GM23248 (cell line): ENCODE measurements at places on chromosomes 16 and 17.

- H3K4me3 ChIP-seq: no peak overlapping the region
- 0 out of 2 replicates have a peak, but pooled peaks cover 6% of the 10 kb centered on the region for H3K27me3 ChIP-seq
- no peaks in the 10 kb centered on the region for H3K4me1 ChIP-seq
- no peaks in the 10 kb centered on the region for H3K36me3 ChIP-seq
- no peak overlapping the region for H3K27ac ChIP-seq
- no peak for DNase-seq
These were observed 28.7 kb downstream of the ARHGAP27 start for GRCh38 chr17:45403906-45404490.

- no peaks in the 10 kb centered on the region for H3K36me3 ChIP-seq
- H3K27me3 ChIP-seq: peaks cover 48% of the 10 kb centered on the region
- H3K4me1 ChIP-seq: no peaks in the 10 kb centered on the region
- H3K4me3 ChIP-seq: no peak overlapping the region
- DNase-seq: no peak
These were observed 1.6 kb upstream of the KREMEN2 start for GRCh38 chr16:2962334-2963073.

GRCh38 chr16:58459344-58460218 lies 40.4 kb upstream of the NDRG4 start:
- peak; percentile 76 for DNase-seq
- H3K4me1 ChIP-seq: no peaks in the 10 kb centered on the region
- peaks cover 13% of the 10 kb centered on the region for H3K27me3 ChIP-seq
- no peak overlapping the region for H3K27ac ChIP-seq
- H3K36me3 ChIP-seq: no peaks in the 10 kb centered on the region

DNA sequence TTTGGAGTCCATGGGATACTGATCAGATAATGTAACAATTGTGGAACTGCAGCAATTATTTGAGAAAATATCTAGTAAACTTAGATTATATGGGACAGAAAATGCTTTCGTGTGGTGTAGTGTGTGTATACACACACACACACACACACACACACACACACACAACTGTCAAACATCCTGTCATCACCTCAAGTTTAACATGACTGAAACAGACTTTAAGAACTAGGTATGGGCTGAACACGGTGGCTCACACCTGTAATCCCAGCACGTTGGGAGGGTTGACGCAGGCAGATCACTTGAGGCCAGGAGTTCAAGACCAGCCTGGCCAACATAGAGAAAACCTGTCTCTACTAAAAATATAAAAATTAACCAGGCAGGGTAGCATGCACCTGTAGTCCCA lies 544 bp upstream of the EVI2A start:
- DNase-seq: no peak
- peaks cover 20% of the 10 kb centered on the region for H3K4me1 ChIP-seq
- no peaks in the 10 kb centered on the region for H3K36me3 ChIP-seq
- peak overlapping the region; percentile 46 for H3K27ac ChIP-seq
- H3K27me3 ChIP-seq: no peaks in the 10 kb centered on the region

DNA sequence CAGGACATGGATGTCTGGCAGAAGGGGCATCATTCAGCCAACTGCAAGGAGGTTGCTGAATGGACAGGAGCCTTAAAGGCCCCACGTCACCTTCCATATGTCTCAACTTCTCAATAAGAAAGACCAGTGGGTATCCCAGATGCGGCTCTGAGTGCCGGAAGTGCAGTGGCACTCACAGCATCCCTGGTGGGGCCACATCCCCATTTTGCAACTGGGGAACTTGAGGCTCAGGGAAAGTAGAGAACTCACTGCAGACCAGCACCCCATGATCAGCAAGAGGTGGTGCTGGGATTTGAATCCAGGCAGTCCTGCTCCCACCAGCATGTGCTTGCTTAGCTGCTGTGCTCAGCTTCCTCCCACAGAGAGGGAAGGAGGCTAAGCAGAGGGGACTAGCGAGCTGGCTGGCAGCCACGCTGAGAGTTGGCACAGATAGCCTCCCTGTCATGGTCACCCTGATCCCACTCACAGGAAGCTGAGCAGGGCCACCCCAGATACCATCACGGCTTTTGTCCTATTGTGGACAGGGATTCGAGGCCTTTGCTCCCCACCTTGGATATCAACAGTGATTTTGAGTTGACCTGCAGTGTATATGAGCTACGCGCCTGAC lies 294.2 kb upstream of the FOXF1 start:
- H3K36me3 ChIP-seq: no peaks in the 10 kb centered on the region
- H3K4me1 ChIP-seq: no peaks in the 10 kb centered on the region; the same call in 1 of the 2 replicates
- peaks cover 60% of the 10 kb centered on the region for H3K27me3 ChIP-seq
- no peak overlapping the region for H3K4me3 ChIP-seq

GRCh38 chr16:46573834-46574159 lies 47.4 kb downstream of the SHCBP1 start:
- no peaks in the 10 kb centered on the region for H3K4me1 ChIP-seq
- no peak overlapping the region for H3K27ac ChIP-seq
- no peak for DNase-seq
- H3K36me3 ChIP-seq: no peaks in the 10 kb centered on the region

- H3K27ac ChIP-seq: no peak overlapping the region
- no peaks in the 10 kb centered on the region for H3K4me1 ChIP-seq
- no peak overlapping the region for H3K4me3 ChIP-seq
- no peak for DNase-seq
- no peaks in the 10 kb centered on the region for H3K36me3 ChIP-seq
These were observed 384.6 kb downstream of the SLC39A11 start for GRCh38 chr17:72707881-72708280.

- no peak overlapping the region for H3K27ac ChIP-seq
- H3K4me3 ChIP-seq: no peak overlapping the region
- H3K36me3 ChIP-seq: no peaks in the 10 kb centered on the region
- H3K27me3 ChIP-seq: no peaks in the 10 kb centered on the region
These were observed 1616.4 kb downstream of the CDH8 start for GRCh38 chr16:60419859-60420258.

- DNase-seq: no peak
- no peak overlapping the region for H3K27ac ChIP-seq
- no peak overlapping the region for H3K4me3 ChIP-seq
- H3K36me3 ChIP-seq: no peaks in the 10 kb centered on the region
- no peaks in the 10 kb centered on the region for H3K4me1 ChIP-seq
These were observed 23.8 kb downstream of the GDPD1 start for GRCh38 chr17:59244081-59244480.

DNA sequence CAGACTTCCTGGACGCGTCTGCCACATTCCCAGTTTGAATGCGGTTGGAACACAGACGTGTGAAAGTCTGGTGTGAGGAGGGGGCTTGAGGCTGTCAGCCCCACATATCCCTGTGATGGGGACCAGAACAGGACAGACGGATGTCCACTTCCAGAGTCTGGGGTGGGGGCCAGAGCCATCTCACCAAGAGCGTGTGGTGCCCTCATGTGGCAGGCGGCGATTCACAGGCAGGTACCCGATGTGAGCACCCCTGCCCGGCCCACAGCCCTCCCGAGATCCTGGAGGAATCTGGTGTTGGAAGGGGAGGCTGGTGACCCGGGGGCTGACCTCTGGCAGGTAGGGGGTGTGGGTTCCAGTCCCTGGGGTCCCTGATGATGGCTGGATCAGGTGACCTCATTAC lies 51.5 kb downstream of the ENGASE start:
- H3K27ac ChIP-seq: no peak overlapping the region
- peaks cover 7% of the 10 kb centered on the region; the same call in 1 of the 2 replicates for H3K27me3 ChIP-seq
- no peak for DNase-seq
- H3K36me3 ChIP-seq: no peaks in the 10 kb centered on the region
- no peaks in the 10 kb centered on the region for H3K4me1 ChIP-seq

GRCh38 chr17:3557768-3558583 lies at the start of gene TRPV3:
Gene TRPV3 (minus strand): TSS chr17:3557812. CDS start chr17:3554850, 2,962 bp downstream.
- no peaks in the 10 kb centered on the region for H3K36me3 ChIP-seq
- 0 out of 2 replicates have a peak, but pooled peaks cover 3% of the 10 kb centered on the region for H3K4me1 ChIP-seq
- H3K4me3 ChIP-seq: no peak within 1 kb of the TSS
- H3K27ac ChIP-seq: no peak within 1 kb of the TSS
- DNase-seq: peak; percentile 72

- H3K4me3 ChIP-seq: no peak overlapping the region
- no peaks in the 10 kb centered on the region for H3K36me3 ChIP-seq
These were observed 56.5 kb upstream of the CLEC18A start for GRCh38 chr16:69894676-69895075.

DNA sequence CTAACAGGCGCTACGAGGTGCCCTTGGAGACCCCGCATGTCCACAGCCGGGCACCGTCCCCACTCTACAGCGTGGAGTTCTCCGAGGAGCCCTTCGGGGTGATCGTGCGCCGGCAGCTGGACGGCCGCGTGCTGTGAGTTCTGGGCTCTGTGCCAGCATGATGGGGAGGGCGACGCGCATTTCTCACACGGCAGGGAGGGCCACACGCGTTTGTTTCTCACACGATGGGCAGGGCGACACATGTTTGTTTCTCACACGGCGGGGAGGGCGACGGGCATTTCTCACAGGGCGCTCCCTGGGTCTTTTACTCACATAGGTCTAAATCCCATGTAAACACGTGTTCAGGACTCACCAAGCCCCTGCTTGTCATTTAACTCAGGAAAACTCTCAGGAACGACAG lies 4.4 kb downstream of the GAA start:
- no peaks in the 10 kb centered on the region for H3K27me3 ChIP-seq
- no peak overlapping the region for H3K27ac ChIP-seq
- H3K4me1 ChIP-seq: peaks cover 2% of the 10 kb centered on the region

DNA sequence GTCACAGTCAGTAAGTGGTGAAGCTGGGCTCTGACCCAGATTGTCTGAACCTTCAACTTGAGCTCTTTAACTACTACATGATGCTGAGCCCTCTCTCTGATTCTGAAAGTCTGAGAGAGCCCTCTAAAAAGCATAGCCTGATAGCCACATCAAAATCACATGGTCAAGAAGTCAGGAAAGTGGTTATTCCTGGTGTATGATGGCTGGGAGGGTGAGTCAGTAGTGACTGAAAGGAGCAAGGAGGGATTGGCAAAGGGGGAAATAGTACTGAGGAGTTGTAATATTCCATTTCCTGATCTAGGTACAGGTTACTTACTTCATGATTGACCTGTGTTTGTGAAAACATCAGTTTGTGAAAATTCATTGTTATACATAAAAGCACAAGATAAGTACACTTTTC lies 89.1 kb downstream of the SSH2 start:
- no peaks in the 10 kb centered on the region for H3K27me3 ChIP-seq
- no peak overlapping the region for H3K27ac ChIP-seq
- peak; percentile 59 for DNase-seq
- no peaks in the 10 kb centered on the region for H3K36me3 ChIP-seq
- peaks cover 20% of the 10 kb centered on the region for H3K4me1 ChIP-seq
- no peak overlapping the region for H3K4me3 ChIP-seq

- H3K27ac ChIP-seq: no peak overlapping the region
- DNase-seq: no peak
- H3K4me1 ChIP-seq: no peaks in the 10 kb centered on the region
- no peaks in the 10 kb centered on the region for H3K27me3 ChIP-seq
- no peak overlapping the region for H3K4me3 ChIP-seq
These were observed 451.5 kb downstream of the NPIPA7 start for GRCh38 chr16:16830401-16830800.

- DNase-seq: peak; percentile 30
- 0 out of 2 replicates have a peak, but pooled peaks cover 3% of the 10 kb centered on the region for H3K4me1 ChIP-seq
- no peaks in the 10 kb centered on the region for H3K36me3 ChIP-seq
- H3K4me3 ChIP-seq: no peak overlapping the region
These were observed 25.8 kb downstream of the PHB1 start for GRCh38 chr17:49388692-49389513.

DNA sequence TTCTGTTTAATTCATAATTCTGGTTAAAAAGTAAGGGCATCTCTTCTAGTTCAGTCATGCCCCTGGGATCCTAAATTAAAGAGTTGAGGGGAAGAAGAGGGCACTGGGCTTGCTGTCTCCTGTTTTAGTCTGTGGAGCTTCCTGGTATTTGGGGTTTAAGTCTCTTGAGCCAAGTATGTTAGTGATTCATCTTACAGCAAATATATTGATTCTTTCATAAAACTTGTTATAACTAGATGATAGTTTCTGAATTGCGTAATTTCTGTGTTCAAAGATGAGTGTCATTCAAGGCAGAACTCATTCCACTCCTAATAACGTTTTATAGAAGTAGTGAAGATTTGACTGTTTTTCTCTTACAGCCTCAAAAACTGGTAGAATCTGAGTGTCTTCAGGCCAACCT lies 1.7 kb downstream of the TXNDC17 start:
- no peaks in the 10 kb centered on the region for H3K27me3 ChIP-seq
- H3K27ac ChIP-seq: peak overlapping the region; percentile 36
- DNase-seq: peak; percentile 47

- no peaks in the 10 kb centered on the region for H3K36me3 ChIP-seq
- H3K27ac ChIP-seq: no peak overlapping the region
- no peak overlapping the region for H3K4me3 ChIP-seq
- no peaks in the 10 kb centered on the region for H3K27me3 ChIP-seq
- no peak for DNase-seq
These were observed 273.4 kb downstream of the NTN1 start for GRCh38 chr17:9294661-9295210.

DNA sequence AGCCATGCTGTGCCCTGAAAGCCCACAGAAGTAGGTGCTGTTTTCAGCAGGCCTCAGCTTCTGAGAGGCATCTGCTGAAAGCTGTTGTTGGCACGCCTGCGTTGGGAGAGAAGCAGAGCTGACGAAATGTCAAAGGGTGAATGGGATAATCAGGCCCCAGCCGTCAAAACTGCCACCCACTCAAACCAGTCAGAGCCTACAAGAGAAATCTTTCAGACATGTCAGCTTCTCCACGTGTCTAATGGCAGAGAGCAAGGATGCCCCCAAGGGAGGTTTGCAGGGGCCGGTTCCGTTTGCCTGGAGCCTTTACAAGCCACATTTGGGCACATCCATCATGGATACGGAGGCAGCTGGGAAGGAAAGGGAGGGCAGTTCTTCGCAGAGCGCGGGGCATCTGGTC lies 568.2 kb upstream of the EEF2KMT start:
- no peaks in the 10 kb centered on the region for H3K36me3 ChIP-seq
- no peaks in the 10 kb centered on the region for H3K4me1 ChIP-seq
- no peak overlapping the region for H3K4me3 ChIP-seq
- no peak for DNase-seq
- H3K27ac ChIP-seq: no peak overlapping the region
- H3K27me3 ChIP-seq: no peaks in the 10 kb centered on the region

GRCh38 chr16:67547423-67548264 lies 14.7 kb upstream of the CTCF start:
- no peak overlapping the region for H3K4me3 ChIP-seq
- H3K27ac ChIP-seq: no peak overlapping the region
- H3K27me3 ChIP-seq: no peaks in the 10 kb centered on the region
- no peaks in the 10 kb centered on the region for H3K4me1 ChIP-seq
- DNase-seq: no peak

DNA sequence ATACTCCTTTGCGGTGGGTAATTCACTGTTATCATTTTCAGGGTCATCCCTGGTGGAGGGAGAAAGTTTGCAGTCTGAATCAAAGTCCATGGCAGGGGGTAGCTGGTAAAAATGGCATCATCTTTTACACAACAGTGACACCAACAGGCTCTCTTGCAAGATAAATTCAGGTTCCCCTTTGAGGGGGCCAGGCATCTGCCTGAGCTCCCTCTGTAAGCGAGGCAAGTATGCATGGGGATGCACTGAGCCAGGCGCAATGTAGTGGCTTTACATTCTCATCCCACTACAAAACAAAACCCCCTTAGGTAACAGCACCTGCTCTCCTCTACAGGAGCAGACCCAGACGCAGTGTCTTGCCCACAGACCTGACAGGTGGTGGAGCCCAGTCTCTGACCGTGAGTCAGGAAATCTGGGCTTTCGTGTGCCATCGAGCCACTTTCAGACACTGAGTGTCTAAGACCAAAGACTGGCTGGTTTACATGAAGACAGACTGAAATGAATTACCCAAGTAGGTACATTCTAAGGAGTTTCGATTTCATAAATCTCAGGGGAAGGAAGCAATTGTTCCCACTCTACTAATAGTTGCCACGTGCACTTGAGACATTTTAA lies 17.7 kb downstream of the LITAFD start:
- H3K4me1 ChIP-seq: no peaks in the 10 kb centered on the region
- DNase-seq: no peak
- peaks cover 75% of the 10 kb centered on the region for H3K36me3 ChIP-seq
- no peak overlapping the region for H3K27ac ChIP-seq
- H3K27me3 ChIP-seq: no peaks in the 10 kb centered on the region
